AG04450 (cell line): ENCODE measurements at places on chromosomes 6 and 20.

DNA sequence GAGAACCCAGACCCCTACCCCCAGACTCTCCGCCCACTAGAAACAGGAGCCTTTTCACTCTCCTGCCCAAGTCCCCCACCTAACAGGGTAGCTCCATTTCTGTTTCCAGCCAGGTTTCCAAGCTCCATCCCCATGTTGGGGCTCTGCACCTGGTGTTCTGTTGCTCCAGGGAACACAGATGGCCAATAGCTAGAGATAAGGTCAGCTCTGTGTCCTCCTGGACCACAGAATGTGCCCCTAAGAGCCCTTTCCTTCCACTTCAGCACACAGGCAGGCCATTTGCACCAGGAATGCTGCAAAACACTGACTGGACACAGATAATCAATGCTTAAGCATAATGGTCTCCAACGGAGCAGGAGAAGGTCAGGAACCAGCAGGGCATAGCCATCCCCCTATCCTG, 159.4 kb downstream of the QRSL1 start:
- no peak for DNase-seq

DNA sequence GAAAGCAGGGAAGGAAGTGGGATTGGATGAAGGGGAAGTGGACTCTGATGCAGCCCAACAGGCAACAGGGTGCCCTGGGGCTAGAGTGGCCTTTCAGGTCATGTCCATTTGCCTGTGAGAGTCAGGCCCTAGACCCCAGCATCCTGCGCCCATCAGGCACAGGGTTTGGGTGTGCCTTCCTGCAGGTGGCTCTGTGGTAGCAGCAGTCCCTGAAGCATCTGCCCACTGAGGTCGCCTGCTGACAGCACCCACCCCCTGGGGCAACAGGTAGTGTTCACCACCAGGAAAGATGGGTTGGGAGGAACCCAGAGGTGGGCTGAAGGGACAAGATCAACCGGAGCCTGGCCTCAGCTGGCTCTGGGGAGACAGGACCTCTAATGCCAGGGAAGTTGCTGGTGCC, 3.6 kb downstream of the PACSIN1 start:
- no peak for DNase-seq

DNA sequence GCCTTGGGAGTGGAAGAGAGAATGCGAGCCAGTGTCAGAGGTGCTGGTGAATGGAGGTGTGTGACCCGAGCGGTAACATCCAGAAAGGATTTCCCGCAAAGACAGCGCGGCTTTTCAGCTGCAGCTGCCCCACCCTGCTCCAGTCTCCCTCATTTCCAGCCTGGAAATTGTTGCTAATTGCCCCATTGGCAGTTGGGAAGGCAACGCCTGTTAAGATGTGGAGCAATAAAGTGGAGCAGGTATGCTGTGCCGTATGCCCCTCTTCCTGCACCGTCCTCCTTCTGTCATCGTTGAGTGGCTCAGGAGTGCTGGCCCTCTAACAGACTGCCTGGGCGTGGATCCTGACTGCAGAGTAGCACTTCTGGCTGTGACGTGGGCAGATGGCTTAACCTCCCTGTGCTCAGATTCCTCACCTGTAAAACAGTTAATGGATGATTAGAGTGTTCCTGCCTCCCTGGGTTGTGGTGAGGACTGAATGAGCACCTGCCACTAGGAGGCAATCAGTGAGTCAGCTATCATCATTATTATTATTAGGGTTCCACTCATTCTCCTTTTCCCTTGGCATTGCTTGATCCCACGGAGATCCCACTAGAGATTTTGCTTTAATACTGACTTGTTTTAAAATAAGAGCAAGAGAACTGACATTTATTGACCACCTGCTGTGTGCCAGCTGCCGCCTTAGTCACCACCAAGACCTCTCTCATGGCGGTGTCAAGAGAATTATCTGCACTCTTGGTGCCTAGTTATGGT, 11.7 kb downstream of the ARFGEF2 start:
- DNase-seq = no peak

- DNase-seq = no peak
Observed at GRCh38 chr20:507006-507758, 36.4 kb downstream of the CSNK2A1 start.

DNA sequence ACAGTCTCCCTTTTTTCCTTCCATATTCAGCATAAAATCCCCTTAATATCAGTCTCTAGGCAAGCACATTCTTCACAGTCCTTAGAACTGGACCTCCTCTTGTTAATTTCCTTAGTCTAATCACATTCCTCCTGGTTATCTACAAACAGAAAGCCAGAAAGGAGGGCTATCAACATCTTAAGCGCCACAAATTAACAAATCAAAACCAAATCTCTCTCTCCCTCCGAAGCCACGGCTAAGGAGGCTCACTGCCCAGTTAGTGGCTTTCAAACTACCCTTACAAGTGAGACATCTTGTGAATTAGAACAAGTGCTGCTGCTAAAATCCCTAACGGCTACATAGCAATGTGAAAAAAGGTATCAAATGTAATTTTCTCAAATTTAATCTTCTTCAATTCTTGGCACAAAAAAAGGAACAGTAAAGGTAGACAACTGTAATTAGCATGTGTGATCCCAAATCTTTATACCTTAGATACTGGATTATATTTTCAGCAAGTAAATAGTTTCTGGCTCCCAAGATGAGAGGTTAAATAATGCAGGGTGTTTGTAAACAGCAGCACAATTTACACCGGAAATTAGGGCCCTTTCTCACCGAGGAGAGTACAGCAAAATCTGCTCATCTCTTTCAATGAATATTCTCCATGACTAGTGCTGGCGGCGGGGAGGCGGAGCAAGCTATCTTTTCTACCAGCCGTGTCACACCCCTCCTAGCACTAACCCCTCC, 1.4 kb upstream of the TRIM39 start:
- DNase-seq = no peak

GRCh38 chr6:110656492-110656891, 158.8 kb downstream of the CDK19 start:
- no peak for DNase-seq

GRCh38 chr6:33693186-33694105, 18.1 kb downstream of the UQCC2 start:
- DNase-seq = no peak

DNA sequence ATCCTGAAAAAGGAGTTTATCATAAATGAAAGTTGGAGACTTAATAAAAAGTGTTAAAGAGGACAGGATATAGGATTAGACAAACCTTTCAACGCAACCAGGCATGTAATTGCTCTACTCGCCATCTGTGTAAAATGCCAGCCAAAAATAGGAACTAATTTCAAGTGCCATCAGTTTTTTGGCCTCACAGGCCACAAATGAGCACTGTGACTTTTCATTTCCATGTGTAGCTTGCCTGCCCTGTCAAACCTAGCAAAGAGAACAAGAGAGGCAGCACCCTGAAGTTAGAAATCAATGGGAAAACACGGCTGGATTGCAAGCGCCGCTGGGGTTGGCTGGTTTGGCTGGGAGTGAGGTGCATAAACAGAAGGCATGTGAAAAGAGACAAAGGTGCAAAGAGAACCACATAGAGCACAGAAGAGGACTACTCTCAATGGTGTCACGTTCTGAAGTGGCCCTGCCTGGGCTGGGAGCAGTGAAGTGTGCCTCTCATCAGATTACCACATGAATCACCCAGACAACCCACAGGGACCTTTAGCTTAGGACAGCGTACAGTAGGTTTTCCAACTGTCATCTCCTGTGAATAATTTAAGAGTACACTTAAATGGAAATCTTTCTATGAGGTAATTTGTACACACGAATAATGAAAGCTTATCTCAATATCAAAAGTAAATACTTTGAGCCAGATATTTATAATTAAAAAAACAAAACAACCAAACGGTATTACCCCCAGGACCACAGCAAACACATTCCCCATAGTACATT, 78.0 kb upstream of the NHSL1 start:
- no peak for DNase-seq

GRCh38 chr6:26241033-26241895, 123.7 kb upstream of the BTN3A2 start:
- no peak for DNase-seq

DNA sequence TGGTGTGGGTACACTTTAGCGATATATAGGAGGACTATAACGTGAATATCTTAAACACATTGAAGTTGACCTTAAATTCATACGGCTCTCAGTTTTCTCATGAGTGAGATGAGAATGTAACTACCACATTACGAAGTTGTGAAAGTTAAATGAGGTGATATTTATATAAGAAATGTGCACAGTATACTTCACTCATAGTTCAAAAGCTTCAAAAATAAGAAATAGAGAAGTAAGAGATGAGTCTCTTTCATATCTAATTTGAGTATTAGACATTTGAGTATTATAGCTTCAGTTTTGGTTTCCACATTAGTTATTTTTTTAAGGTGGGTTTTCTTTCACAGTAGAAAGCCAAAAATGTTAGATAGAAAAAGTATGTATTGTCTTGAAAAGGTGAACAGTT, 183.3 kb downstream of the NKAIN2 start:
- no peak for DNase-seq

GRCh38 chr6:106519460-106520394, 109.6 kb downstream of the RTN4IP1 start:
- DNase-seq = peak; percentile 76

DNA sequence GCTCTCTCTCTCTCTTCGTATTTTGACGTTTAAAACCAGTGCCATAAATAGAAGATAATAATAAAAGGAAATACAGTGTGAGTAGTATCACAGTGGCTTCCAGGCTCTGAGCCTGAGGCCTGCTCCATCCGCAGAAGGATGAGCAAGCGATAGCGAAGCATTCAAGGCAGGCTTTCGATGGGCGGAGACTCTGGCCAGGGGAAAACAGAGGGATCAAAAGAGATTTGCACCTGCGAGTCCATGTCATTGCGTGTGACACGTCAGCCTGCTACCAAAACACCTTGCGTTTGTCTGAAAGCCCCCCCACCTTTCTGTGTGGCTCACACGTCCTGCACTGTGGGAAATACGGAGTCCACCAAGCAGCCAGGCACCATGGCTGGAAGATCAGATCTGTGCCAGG, 377.3 kb upstream of the SULF2 start:
- DNase-seq = no peak

DNA sequence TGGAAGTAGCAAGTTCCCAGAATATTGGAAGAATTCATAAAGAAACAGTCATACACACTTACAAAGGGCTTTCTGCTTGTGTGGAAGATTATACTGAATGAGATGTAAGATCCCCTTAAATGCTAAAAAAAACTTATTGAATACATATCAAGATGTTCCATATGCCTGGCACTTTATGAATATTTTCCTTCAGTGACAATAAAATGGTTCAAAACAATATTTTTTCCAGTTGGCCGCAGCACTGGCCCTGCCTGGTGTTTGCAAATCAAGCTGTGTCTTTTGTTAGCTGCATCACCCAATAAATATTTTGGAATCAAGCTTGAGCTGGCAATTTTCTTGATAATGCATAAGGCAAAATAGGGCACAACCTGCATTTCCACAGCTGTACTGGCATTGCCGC, 51.2 kb downstream of the CFAP61 start:
- DNase-seq = no peak

DNA sequence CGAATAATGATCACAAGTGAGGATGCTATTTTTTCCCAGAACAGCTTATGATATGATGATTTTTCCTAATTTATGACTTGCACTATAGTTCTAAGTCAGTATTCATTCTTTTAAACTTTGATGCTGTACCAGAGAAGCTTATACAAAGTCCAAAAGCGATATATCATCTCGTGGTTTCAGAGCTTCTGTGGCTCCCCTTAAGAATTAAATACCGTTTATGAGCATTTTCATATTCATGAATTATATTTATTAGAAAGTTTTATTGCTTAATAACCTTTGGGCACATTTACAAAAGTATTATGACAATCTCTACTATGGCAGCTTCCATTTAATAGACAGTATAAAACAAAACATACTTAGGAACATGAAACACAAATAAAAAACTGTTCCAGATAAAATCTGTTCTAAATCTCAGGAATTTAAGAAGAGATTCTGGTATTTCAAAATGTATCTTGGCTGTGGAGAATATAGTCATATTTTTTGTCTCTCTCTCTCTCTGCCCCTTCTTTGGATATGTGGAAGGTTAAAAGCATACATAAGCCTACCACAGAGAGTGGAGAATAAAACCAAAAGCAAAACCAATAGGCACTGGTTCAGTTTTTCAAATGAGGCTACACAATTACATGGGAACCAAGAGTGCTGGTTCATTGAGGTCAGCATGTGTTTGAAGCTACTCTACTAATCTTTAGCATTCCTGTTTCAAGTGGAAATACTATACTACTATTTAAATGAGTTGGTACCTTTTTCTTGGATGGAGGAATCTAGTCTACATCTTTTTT, 884.5 kb upstream of the GJE1 start:
- no peak for DNase-seq

DNA sequence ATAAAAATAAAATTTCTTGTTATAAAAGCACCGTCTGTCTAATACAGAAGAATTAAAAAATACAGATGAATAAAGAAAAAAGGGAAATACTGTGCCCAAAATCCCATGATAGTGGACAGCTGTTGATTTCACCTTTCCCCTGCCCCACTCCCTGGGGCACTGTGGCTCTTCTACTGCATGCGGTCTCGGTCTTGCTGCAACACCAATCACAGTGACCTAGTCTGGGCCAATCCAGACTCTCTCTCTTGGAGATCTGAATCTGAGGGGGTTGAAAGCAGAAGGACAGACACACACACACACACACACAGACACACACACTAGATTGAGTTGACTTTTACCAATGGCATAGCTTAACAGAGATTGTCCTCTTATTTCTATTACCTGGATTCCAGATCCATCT, 70.5 kb upstream of the FYN start:
- DNase-seq = no peak

DNA sequence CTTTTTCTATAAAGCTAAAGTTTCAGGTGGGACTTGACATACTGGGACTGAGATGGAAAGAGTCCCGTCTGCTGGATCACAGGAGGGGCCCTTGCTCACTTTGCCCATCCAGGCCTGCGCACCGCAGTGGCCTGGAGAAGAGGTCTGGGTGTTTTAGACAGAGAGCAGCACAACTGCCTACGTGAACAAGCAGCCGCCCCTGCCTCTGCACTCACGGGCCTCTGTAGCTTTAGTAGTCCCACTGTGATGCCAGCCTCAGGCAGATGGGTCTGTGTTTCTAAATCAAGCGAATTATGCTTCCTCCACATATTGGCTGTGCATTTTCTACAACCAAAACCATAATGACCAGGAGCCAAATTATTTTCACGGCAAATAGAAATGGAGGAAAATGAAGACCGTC, 184.8 kb upstream of the FOXQ1 start:
- no peak for DNase-seq

DNA sequence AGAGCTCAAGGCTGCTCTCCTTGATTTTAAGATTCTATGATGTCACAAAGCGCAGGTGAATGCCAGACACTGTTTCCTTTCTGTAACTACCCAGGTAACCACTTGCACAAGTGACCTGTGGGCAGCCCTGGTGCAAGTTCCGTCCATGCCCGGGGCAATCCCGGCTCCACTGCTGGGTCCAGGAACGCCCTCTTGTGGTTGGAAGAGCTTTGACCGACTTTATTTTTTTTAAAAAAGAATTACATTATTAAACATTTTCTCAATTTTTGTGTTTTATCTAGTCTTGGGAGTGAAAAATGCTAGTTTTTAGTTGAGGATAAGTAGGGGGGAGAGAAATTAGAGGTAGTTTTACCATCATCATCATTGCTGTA, 695.2 kb downstream of the QKI start:
- DNase-seq = no peak

GRCh38 chr20:56173438-56173837, 75.1 kb upstream of the MC3R start:
- no peak for DNase-seq

- DNase-seq = no peak
Observed at GRCh38 chr6:137968455-137968804, 101.4 kb downstream of the TNFAIP3 start.

- DNase-seq = no peak
Observed at GRCh38 chr6:11822346-11822745, 43.7 kb upstream of the ADTRP start.
